NCI-H82 (cell line): ENCODE measurements at places on chromosomes 1 and 21.

DNA sequence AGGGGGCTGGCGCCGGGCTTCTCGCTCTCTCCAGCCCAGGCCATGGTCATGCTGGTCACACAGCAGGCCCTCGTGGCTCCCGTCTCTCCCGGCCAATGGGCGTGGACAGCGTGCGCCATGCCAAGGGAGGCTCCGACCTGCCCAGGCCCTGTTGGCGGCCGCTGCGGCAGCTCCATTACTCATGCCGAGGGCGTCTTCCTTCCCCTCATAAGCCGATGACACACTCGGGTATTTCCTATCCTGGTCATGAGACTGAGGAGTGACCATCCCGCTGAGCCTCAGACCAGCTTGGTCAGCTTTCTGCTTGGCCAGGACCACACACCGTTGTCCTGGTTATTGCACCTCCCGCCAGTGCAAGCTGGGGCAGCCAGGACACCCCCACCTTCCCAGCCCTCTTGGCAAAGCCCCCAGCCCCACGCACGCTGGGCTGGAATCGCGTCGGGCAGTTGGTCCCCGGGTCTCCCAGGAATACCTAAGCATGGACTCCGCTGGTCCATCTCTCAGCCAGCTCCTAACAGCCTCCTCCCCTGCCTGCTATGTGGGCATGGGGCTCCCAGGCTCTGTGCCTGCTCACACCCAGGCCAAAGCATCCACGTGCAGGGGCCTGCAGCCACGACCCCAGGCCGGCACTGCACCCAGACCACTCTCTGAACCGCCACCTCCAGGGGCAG is 49.8 kb downstream of the ARHGEF16 start:
- no peak for DNase-seq

DNA sequence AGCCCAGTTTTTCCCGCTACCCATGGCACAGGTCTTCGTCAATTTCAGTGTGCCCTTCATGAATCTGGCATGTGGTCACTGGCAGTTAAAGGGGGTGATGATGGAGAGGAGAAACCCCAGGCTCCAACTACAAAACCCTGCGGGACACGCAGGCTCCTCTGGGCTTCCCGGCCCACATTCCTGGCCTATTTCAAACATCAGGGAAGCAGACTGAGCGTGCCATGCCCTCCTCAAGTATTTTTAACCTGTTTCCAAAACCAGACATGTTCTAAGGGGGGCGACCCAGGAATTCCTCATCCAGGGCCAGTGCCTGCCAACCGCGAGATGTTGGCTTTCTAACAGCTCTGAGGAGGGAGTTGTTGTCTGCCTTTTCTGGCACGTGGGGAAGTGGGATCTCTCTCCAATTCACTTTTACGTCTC is 85.1 kb downstream of the CAPZB start:
- no peak for DNase-seq

GRCh38 chr1:17744666-17745478 is 10.3 kb upstream of the ACTL8 start:
- DNase-seq = peak; percentile 54

DNA sequence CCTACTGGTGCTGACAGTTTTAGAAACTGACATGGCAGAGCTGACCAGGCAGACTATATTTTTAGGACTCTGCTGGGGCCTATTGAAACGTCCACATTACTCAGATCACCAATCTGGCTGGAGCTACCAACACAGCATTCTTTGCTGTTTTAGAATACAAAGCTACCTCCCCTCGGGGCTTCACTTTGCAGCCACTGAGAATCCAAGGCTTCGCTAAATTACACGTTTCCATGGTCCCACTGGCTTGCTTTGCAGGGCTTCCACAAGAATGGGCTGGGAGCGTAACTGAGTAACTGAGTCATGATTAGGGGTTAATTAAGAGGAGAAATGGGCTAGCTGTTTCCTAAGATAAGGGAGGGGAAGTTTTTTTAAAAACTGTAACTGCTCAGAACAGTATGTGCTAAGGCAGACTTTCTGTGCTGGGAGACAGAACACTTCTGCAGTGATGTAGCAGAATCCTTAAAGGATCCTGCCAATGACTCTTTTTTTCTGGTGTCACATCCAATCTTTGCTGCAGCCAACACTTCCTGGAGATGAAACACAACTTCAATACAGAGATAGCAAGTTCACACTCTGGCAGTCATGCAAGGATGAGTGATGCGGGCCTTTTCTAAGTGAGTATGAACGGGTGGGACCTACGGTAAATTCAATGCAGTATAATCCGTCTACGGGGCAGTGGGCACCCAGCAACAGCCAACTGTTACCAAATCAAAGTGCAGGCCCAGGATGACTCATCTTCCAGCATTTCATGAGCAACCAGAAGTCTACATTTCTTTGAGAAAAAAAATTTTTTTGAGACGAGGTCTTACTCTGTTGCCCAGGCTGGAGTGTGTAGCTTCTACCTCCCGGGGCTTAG is 21.5 kb downstream of the NDUFS5 start:
- DNase-seq = no peak

DNA sequence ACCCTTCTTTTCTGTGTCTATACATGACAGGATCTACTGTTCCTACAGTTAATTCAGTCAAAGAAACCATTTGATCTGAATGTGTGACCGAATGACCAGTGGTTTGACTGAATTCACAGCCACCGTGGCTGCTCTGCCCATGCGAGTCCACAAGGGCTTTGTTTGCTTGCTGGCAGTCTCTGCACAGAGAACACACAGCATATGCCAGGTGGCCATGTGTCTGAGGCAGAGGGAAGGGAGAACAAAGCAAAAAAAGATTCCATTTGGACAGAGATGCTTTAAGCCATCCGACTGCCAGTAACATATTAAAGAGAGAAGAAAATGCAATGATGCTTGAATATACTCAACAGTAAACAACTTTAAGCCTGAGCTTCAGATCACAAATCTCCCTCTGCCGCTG is 737.8 kb upstream of the CXADR start:
- DNase-seq = peak; percentile 15

DNA sequence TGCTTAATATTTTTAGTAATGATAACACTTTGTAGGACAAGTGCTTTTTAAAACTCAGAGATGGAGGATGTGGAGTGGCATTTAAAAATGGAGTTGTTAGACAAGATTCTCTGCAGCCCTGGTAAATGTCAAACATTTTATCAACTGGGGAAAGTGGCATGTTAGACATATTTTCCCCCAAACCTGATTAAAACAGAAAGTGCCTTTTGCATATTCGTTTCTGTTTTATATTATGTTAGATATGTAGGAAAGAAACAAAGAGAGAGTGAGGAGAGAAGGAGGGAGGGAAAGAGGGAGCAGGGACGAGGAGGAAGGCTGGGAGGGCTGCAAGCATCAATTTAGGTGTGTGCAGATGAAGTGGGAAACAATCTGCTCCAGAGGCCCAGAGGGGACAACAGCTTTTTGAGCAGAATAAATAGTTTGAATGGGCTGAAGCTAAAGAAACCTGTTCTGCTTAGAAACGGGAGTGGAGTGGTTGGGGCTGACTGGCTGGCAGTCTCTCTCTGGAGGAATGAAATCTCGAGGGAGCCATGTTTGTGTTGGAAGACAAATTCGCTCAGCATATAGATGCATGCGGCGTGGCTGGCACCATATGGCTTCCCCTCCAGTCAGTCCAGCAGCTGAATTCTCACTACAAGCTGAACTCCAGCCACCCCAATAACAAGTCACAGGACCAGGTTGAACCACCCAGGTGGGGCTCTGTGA is 502.2 kb downstream of the AJAP1 start:
- no peak for DNase-seq

GRCh38 chr1:68111519-68112436 is 61.4 kb upstream of the DIRAS3 start:
- peak; percentile 78 for DNase-seq

DNA sequence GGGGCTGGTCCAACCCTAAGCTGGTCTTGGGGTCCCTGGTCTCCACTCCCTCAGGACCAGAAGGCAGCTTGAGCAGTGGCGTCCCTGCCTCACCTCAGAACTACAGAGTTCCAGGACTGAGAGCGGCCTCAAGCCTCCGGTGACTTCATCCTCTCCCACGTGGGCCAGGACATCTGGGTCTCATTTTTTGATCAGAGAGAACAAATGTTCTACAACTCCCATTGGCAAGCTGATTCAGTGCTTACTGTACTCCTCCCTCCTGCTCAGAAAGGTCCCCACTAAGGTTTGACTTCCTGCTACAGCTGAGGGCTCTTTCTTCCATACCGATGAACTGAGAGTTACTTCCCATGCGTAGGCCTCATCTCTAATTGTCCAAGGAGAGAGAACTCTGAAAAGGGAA is 78.5 kb downstream of the PLXNA2 start:
- DNase-seq = no peak

DNA sequence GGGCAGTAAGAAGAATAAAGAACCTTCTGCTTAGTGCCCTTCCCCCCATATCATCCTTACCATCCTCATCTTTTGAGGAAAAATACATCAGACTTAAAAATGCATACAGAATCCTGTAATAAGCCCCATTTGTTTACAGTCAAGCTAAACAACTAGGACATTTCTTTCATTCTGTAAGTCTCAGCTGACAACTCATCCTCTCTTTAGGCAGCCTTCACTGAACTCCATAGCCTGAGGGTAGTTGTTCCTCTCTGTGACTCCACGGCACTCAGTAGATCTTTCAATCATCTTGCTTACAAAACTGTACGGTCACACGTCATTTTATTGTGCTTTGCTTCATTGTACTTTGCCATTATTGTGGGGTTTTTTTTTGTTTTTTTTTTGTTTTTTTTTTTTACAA is 82.5 kb downstream of the NRIP1 start:
- DNase-seq = no peak

GRCh38 chr1:14339288-14339687 is 259.2 kb upstream of the KAZN start:
- DNase-seq = no peak
